Glomerular endothelial cell (primary cell): ENCODE measurements at places on chromosomes 13 and 19. TPM values are rescaled to one million over a fixed set of nuclear protein-coding genes. Genes with fewer than 3 reads are reported as not detected.

GRCh38 chr13:113577881-113578435 is 6.6 kb upstream of the TFDP1 start:
- no peak for DNase-seq

KLK14 gene
- not detected in 2 replicates for total RNA-seq

DNA sequence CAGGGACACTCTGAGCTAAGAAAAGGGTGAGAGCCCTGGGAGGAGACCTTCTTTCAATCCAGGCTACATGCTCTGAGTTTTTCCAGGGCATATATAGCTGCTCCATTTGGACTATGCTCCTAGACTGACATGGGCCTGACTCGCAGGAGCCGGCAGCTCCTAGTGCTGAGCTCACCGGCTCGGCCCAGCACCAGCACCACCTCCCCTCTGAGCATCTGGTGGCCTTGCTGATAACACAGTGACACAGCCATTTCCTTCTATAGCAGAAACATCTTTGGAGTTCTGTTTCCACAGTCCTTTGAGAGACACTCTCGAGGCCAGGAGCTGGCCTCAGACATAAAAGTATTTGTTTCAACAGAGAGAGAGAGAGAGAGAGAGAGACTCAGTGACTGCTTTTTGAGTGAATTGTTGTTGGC is 184.9 kb downstream of the TM9SF2 start:
- no peak for DNase-seq

- DNase-seq: no peak
These were observed 19.6 kb downstream of the C13orf46 start for GRCh38 chr13:113954046-113954835.

DNA sequence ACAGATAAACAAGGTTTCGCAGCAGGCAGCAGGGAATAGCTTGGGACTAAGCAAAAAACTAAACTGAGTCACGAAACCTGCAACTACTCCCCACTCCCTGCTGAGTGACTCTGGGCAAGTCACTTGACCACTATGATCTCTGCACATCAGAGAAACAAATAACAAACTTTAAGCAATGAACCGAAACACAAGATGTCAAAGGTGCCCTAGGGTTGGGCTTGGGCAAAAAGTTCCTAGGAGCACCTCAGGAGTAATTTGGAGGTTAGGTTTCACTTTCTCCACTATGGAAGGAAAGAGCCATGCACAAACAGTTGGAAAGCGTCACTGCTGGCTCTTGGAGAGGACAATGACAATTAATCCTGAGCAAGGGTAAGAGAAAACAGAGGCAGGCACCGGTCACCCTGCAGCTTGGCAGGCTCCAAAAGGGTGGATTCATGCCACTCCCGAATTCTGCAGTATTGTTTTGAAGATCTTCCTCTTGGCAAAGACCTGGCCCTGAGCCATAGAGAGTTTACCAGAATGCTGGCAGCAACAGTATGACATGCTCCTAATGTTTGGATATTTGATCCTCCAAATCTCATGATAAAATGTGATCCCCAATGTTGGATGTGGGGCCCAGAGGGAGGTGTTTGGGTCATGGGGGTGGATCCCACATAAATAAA is 60.3 kb downstream of the CRYL1 start:
- no peak for DNase-seq

- DNase-seq: no peak
These were observed 549.5 kb upstream of the ARGLU1 start for GRCh38 chr13:107117327-107118012.

OLFM2 gene
- 1.1 and 4.6 TPM in 2 replicates for total RNA-seq

GRCh38 chr19:46031781-46032596 is 8.8 kb downstream of the IGFL4 start:
- DNase-seq: no peak

DNA sequence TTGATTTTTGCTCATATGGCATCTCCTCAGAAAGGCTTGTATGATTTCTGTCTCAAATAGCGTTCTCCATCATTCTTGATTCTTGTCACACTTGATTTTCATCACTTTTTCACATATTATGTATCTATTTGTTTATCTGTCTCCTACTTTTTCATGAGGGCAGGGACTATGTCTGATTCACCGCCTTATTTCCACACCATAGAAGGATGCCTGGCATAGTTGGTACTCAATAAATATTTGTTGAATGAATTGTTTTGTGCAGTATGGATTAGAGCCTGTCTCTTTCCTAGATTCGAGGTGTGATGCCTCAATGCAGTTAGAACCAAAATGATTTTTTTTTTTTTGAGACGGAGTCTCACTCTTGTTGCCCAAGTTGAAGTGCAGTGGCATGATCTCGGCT is 12.1 kb downstream of the SAE1 start:
- no peak for DNase-seq

NUMBL gene
- total RNA-seq: 31.5 and 48.4 TPM in 2 replicates

TUBB4A gene
- total RNA-seq: 3.7 TPM in 1 of 2 replicates, not detected in the other

DNA sequence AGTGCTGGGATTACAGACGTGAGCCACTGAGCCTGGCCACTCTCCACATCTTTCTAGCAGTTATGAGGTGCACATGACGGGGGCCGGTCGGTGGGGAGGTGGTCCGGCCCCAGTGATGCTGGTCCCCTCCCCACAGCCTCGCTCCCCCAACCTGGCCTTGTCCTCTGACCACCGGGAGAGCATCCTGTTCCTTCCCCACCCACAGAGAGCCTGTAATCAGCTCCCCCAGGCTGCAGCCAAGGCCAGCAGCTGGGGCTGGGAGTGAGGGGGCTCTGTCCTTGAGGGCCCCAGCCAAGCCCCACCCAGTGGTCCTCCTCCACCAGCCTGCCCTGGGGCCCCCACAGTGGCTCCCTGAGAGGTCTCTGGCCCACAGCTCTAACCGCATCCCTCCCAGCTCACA is 3.0 kb upstream of the INSL3 start:
- no peak for DNase-seq

PLIN5 gene
- 0.41 TPM in 1 of 2 replicates, not detected in the other for total RNA-seq

DNA sequence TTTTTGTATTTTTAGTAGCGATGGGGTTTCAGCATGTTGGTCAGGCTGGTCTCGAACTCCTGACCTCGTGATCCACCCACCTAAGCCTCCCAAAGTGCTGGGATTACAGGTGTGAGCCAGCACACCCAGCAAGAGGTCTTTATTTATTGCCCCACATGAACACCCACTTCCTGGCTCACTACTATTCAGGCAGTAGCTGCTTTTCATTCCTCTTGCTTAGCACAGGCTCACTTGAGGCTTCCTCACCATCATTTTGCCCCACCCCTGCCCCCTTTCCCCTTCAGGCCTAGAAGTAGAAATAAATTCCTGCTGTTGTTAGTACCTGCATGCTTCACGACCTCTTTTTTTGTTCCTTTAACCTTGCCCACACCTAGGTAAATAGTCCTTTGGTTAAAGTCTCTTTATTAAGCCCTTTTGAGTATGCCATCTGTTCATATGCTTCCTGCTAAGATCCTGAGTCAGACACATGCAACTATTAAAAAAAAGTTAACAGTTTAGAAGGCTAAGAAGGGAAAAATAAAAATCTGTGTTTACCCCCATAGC is 33.5 kb upstream of the ITM2B start:
- DNase-seq: no peak

DNA sequence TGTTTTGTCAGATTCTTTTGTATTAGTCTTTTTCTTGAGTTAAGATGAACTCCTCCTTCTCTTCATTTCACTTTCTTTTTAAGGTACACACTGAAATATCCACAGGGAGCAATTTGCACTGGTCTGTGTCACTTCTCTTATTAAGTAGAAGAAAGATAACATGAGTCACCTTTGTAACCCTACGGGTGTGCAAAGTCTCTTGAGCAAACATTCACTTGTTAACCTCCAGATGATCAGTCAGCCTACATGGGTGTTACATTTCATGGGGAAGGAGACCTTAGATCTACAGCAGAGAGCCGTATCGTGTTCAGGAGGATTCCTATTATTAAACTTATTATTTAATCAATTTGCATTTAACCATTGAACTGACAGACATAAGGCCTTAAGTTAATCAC is 5.1 kb downstream of the ZNF507 start:
- DNase-seq: no peak

GRCh38 chr13:112376050-112376681 is at the start of gene SPACA7:
TSS of gene SPACA7 (plus strand) at chr13:112376355. CDS start at chr13:112376386, 31 bp downstream.
- no peak for DNase-seq
